Cardiac septum (tissue), 1 donor: ENCODE measurements at places on chromosomes 6 and 20. TPM values are rescaled to one million over a fixed set of nuclear protein-coding genes. Genes with fewer than 3 reads are reported as not detected.

Gene GABRR1
- not detected for total RNA-seq

Gene HFE
- 2.4 TPM for total RNA-seq

Gene FYN
- total RNA-seq, result 65.3 TPM

Gene NKX2-2
- total RNA-seq, result 0.11 TPM

Gene TBXT
- total RNA-seq, result not detected

Gene CCM2L
- total RNA-seq, result 7.0 TPM

Gene DUSP15
- total RNA-seq, result 3.4 TPM

DNA sequence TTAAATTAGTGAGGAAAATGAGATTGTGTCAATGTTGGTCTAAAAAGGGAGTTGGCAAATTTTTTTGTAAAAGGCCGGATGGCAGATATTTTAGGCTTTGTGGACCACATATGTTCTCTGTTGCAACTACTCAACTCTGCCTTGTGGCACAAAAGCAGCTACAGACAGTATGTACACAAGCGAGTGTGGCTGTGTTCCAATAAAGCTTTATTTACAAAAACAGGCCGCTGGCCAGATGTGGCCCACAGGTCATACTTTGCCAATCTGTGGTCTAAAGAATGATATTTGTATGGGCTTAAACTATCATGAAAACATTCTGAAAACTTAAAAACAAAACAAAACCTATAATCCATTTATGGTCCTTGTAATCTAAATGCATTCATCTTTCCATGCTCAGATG, 228.3 kb downstream of the CLIC5 start:
- DNase-seq, result no peak

DNA sequence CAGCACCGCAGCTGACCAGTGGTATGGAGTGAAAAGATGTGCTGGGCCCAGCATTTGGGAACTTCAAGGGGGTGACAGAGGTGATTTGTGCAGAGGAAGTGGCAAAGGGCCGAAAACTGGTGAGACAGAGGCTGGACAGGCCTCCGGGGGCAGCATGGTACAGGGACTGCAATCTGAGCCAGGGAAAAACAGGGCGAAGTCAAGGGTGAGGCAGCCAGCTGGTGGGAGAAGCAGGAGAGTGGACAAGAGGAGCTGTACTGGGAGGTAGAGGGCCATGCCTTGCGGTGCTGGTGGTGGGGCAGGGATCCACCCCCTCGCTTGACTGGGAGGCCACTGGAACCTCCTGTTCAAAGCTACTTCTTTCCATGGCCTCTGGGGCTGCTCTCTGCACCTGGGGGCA, 7.3 kb upstream of the GFRA4 start:
- no peak for DNase-seq

DNA sequence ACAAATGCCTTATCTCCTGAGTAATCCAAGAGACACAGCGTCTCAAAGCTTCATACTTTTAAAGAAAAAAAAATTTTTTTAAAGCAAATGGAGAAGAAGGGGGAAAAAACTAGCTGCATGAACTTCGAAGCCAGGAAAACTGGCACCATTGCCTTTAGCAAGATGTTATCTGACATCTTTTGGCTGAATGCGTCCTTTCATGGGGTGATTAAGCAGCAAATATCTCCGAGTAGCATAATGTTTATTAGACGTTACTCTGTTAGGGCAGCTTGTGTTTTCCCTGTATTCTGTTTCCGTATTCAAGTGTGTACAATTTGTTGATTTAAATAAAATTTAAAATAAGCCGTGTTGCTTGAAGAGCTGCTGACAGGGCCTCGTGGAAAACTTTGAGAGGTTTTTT, 76.5 kb upstream of the TSHZ2 start:
- no peak for DNase-seq

DNA sequence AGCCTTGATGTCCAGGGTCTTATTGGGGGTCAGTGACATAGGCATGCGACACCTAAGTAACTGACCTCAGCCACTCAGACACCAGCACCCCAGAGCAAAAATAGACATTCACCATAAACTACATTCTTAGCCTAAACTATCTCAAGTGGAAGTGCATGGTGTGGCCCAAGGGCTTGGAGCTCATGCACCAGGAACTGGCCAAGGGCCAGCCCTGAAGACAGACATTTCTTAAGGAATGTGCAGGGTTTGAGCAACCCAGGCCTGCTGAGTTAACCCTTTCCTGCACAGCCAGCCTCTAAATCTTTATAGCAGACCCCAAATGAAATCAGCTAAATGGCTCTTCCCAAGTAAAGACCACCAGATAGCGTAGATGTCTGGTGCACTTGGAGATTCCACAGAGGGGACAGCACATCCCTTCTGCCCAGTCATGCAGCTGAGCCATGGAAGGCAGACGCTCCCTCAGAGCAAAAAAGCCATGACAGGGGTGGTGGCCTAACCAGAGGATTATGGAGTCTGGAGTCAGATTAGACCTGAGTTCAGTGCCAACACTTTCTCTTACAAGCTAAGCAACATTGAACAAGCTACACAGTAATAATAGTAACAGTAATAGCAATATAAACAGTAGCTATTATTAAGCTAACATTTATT, 222.6 kb downstream of the ZMYND8 start:
- DNase-seq, result no peak

DNA sequence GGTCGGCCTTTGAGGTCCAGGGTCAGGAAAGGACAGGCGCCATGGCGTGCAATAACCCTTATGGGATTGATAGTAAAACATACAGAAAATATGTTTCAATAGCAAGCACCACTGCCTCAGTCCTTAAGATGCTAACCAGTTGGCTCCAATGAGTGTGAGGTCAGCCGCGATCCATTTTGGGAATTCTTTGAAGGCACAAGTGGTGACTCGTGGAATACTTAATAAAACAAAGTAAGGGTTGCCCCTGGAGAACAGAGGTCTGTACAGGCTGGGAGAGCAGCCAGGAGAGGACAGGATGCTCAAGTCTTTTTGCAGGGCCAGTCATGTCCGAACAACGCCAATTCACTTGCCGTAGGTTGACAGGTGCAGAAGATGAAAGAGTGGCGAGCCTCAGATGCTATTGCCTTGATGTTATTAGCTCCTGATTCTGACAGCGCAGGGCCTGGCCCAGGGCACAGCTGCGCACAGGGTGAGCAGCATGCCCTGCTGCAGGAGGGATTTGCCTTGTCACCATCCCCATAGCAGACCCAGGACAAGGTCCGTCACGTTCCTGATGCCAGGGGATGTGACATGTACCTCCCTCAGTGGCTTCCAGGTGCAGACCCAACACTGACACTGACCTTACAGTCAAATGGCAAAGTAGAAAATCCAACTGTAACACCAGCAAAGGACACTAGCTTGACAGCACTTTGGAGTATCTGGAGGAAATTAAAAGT, 21.8 kb downstream of the SYNDIG1 start:
- no peak for DNase-seq

DNA sequence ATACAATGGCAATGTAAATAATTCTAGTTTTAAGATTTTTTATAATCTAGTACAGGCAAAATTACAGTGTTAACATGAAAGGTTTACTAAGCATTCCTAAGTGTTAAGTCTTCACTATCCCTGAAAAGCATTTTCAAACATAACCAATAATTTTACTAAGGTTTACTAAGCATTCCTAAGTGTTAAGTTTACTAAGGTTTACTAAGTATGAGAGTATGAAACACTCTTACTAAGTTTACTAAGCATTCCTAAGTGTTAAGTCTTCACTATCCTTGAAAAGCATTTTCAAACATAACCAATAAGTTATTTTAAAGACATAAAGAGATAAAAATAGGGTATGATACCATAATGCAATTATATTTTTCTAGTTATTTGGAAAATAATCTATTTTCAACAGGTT, 82.6 kb downstream of the PRSS35 start:
- DNase-seq, result no peak

DNA sequence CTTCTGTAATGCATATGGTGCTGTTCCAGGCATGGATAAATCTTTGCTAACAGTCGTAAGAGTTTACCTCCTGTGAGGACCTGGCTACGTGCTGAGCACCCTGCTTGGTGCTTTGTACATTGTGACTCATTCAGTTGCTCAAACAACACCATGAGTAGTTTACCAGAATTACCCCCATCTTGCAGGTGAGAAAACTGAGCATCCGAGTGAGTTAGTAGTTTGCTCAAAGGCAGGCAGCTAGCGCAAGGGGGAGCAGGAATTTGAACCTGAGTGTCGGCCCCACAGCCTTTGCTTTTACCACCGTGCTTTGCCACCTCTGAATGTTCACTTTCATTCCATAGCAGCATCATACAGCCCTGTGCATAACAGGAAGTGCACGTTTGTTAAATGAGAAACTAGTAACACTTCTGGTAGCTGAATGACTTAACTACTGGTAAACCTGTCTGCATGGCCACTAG, 121.9 kb downstream of the MTHFD1L start:
- no peak for DNase-seq

DNA sequence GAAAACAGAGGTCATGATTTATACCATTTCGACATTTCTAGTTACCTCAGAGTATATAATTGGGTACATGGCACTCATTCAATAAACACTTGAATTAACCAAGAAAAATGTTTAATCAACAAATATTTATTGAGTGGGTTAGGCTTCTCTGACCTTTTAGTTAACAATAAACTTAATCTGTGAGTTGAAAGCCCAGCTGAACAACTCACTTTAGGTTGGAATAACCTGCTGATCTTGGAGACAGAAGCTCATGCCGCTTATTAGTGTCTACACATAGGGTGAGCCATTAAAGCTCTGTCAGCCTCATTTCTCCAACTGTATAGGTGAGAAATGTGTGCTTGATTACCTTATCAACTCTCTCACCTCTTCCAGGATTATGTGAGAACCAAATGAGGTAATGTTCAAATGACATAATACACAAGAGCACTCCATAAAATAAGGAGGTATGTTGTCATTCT, 98.2 kb upstream of the DTNBP1 start:
- DNase-seq, result no peak

- no peak for DNase-seq
Measured at GRCh38 chr6:149150801-149151398, 166.6 kb upstream of the TAB2 start.

DNA sequence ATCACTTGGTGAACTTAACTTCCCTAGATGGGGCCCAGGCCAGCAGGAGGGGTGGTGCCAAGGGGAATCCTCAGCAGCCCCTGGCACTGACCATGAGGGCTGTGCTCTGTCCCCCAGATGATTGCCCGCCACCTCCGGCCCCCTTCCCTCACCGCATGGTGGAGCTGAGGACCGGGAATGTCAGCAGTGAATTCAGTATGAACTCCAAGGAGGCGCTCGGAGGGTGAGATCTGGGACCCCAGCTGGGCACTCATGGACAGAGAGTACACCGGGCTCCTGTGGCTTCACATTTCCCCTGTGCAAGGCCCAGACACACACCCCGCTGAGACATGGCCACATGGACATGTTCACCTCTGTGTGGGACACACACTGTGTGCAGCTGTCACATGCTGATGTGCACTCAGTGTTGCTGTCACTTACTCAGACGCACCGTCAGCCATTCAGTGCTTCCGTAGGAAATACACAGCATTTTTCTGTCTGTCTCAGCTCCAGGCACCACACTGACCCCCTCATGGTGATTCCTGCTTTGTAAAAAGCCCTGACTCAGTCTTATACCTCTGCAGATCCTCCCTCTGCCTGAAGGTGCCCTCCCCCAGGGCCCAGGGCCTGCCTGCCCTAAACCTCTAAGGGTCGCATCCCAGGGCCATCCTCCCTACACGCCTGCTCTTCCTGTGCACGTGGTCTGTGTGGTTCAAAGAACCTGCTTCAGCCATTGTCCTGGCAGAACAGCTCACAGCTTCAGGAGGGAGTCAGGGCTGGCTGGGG, 4.4 kb downstream of the MYLK2 start:
- DNase-seq, result no peak
